ENCODE measurements at places on chromosomes 4 and X.

DNA sequence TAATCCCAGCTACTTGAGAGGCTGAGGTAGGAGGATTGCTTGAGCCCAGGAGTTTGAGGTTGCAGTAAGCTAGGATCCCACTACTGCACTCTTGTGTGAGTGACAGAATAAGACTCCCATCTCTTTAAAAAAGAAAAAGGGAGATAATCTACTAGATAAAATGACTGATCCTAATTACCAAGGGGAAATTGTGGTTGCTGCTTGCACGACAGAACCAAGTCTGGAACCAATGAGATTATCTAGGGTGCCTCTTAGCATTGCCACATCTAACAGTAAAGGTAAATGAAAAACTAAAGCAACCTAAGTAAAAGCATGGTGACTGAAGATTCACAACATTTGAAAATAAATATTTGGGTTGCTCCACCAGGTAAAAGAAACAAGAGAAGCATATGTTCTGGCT lies 185.1 kb downstream of the PDHA2 start:
- DNase-seq: no peak

- no peak for DNase-seq
These were observed 167.8 kb downstream of the AFAP1 start for GRCh38 chr4:7771541-7772507.

DNA sequence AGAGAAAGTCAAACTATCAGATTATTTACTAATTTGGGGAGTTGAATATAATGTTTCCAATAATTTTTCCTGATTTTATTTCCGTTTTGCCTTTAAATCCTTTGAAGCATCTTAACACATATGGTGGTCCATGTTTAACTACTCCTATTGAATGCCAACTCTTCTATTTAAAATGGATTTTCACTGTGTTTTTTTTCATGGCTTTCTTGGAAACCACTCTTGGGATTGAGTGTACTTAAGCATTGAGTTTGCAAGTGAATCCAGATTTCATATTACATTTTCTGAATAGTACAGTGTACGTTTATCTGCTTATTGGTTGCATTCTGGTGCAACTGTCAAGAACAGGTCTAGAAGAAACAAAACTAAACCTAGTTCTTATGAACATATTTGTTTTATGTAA lies 45.6 kb downstream of the RAPGEF2 start:
- DNase-seq: no peak

- no peak for DNase-seq
These were observed 90.1 kb downstream of the ANAPC4 start for GRCh38 chr4:25466966-25467697.

GRCh38 chr4:133146574-133147241 lies 2.4 kb upstream of the PCDH10 start:
- DNase-seq: no peak

DNA sequence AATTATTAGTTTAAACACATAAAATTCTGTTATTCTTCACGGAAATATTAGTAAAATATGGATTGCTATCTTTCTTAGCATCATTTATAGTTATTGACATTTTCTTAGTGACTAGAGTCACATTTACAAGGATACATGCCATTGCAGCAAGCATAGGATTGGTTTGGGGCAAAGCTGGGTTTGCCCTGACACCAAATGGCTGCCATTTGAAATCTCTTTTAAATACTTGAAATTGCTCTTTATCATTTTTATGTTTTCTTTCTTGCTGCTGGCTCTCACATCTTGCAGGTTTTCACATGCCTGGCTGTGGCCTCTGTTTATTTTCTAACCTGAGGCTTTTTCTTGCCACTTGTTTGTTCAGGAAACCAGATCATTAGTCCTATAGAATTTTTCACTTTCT lies 39.9 kb downstream of the EGF start:
- no peak for DNase-seq

- DNase-seq: no peak
These were observed 199.7 kb downstream of the CEP135 start for GRCh38 chr4:56148428-56148827.

DNA sequence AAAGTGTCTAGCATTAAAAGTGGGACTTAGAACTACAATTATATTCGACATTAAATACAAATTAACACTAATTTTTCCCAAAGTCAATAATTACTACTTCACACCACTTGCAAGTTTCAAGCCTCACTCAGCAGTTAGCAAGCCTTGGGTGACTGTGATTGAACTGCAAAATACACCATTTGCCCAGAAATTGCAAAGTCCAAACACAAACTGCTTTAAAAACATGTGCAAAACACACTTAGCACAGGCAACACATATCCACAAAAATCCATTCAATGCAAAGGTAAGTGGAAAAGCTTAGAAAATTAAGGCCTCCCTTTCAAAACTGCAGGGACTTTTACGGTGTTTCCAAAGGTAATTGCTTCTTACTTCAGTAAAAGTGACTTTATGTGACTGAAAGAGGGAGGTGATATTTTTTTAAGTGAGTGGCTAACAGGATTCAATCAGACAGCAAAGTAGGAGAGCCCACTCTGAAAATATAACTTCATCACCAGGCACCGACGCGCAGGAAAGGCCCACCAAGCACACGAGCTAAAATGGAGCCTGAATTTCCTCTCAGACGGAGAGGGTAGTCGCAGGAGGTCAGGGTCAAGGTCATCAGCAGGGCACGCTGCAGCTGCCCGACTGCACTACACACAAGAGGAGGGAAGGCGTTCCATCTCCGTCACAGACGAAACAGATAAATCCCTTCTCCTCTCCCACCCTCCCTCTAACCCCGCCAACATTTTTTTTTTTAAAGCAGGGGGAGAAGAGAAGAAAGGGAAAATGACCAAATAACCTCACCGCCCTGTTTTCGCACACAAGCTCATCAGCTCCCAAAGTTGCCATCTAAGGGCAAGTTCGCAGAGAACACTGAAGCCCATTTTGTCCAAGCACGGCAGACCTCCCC lies 3.1 kb downstream of the ZNF827 start:
- DNase-seq: no peak

DNA sequence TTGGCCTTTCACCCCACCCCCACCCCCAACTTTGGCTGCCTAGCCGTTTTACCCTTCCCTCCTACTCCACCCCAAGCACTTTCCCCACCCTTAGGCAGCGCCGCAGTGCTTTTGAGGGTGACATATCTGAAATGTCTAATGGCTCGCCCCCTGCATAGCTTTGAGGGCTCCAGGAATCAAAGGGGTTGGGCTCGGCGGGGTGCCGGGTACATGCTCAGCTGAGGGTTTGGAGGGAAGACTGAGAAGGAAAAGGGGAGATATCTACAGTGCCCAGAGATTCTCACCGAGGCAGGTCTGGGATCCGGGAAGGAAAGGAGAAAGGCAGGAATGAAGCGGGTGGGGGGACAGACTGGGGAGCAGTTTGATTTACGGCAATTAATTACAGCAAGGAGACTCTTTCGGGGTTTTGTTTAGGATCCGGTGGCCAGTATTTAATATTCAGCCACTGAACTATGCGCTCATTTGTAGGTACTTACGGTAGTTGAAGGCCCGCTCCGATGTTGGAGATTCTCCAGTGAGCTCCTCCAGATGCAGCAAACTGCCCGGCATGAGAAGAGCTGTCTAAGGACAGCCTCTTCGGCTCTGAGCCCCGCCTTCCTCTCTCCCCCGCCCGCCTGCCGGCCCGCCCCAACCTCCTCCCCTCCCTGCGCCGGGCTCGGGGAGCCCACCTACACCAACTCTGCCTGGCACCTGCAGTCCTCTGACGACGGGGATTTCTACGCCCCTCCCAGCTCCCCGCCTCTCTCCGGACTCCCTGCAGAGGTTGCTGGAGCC lies at the start of gene IGSF1:
IGSF1 (minus strand) TSS at position 569 of the 774 bp plus-strand sequence. CDS start 2,632 bp downstream, outside the sequence.
- no peak for DNase-seq

GRCh38 chr4:101332424-101332823 lies 14.9 kb downstream of the PPP3CA start:
- no peak for DNase-seq

DNA sequence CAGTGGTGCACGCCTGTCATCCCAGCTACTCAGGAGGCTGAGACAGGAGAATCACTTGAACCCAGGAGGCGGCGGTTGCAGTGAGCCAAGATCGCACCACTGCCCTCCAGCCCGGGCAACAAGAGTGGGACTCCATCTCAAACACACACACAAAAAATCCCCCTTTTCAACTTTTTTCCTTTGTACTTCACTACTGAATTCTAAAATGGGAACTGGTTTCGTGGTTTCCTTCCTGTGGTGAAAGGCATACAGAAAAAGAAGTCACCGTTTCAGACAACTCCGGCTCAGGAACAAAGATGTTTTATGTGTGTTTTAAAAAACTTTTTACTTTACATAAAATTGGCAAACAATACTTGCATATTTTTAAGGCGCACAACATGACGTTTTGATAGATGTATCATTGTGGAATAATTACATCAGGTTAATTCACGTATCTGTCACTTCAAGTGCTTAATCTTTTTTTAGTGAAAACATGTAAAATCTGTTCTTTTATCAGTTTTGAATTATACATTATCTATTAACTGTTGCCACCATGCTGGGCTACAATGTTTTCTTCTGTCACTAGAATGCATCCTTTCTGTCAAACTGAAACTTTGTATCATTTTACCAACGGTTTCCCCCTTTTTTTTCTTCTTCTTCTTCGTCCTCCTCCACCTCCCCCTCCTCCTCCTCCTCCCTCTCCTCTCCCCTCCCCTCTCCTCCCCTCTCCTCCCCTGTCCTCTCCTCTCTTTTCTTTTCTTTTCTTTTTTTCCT lies 186.0 kb downstream of the CRLF2 start:
- DNase-seq: no peak

DNA sequence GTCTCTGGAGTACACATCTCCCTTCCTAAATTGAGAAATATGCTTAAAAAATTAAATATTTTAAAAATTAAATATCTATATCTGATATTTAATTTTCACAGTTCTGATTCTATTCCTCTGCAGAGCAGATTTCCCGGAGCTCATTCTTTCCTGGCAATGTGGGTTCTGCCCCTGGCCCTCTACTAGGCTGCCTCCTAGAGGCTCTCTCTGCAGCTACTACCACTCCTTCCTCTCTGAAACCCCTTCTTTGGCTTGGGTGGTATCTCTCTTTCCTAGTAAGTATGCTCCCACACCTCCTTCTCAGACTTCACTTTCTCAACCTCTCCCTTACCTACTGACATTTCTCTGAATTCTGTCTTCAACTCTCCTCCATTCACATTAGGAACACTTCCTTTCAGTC lies 45.3 kb downstream of the RPGR start:
- DNase-seq: no peak

DNA sequence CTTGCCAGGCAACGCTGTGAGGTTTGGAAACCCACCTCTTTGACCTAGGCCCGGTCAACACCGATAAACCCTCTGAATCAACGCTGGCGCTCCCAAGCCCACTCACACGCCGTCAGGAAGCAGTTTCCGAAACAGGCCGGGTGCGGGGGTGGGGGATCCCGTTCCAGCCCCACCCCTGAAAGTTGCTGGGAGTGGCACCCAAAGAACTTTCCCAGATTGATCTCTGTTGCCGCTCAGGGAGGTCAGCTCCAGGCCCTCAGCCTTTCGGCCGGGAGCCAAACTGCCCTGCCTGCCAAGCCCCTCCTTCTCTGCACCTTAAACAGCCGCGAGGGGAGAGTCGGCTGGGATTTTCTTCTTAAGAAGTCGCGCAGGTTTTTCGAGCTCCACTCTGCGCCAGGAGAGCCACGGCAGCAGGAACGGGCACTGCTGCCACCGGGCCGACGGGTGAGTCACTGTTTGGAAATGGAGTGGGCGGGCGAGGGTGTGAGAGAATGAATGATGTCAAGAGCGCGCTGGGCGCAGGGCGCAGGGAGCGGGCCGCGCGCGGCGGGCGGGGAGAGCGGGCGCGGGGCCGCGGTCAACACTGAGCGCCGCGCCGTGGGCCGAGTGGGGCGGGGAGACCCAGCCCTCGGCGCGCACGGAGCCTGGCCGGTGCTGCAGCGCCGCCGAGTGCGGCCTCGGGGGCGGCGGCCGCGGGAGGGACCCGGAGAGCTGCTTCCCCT lies at the start of gene SGMS2:
SGMS2 (plus strand) TSS at position 583 of the 722 bp plus-strand sequence. CDS start 70,622 bp downstream, outside the sequence.
- DNase-seq: peak; percentile 15

DNA sequence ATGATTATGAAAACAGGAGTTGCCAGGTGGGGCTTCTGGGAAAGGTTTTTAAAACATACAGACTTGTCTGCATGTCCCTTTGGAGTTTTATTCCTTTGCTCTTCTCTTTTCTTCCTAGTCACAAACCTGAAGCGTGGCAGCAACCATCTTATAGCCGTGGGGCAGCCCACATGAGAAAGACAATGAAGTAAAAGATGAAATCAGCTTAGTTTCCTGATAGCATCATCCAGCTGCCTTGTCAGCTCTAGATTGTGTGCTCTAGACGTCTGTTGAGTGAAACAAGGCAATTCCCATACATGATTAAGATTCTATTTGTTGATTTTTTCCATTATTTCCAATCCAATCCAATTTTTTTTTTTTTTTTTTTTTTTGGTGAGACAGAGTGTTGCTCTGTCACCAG lies 68.9 kb downstream of the ELOVL6 start:
- DNase-seq: no peak

- no peak for DNase-seq
These were observed 176.7 kb downstream of the LDB2 start for GRCh38 chr4:16721613-16722291.

DNA sequence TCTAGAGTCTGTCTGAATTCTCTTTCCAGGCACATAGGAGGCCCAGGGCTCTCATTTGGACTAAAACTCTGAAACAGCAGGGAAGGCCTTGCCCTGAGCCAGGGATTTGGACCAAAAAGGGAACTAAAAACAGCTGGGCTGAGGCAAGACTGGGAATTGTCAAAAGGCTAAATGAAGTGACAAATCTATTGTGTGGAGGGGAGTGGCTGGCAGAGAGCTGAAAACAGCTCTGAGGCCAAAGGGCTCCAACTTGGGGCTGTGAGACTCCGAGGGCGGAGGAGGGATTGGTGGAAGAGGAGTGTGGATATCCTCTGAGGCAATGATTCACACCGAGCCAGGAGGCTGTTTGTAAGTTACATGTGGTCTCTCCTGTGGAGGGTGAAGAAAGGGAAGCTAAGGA lies 63.2 kb downstream of the PHEX start:
- no peak for DNase-seq

DNA sequence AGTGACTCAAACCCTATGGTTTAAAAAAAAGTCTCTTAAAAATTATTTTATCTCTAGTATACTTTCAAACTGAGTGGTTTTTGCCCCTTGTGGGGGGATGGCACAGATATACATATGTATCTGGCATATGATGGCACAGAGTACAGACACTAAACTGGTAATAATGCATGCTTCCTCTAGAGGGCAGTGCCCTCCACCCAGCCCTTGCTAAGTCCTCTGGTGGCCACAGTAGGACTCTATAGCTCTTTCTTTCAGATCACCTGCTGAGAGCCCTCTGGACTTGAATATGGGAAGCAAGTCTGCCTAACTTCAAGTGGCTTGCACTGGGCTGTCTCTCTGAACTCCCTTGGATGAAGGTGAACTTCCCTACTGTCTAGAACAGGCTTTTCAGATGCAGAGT lies 66.3 kb downstream of the TSPAN7 start:
- no peak for DNase-seq

GRCh38 chr4:103429283-103429682 lies 231.1 kb upstream of the CENPE start:
- no peak for DNase-seq

- no peak for DNase-seq
These were observed 665.5 kb downstream of the TLL1 start for GRCh38 chr4:166538491-166539005.

DNA sequence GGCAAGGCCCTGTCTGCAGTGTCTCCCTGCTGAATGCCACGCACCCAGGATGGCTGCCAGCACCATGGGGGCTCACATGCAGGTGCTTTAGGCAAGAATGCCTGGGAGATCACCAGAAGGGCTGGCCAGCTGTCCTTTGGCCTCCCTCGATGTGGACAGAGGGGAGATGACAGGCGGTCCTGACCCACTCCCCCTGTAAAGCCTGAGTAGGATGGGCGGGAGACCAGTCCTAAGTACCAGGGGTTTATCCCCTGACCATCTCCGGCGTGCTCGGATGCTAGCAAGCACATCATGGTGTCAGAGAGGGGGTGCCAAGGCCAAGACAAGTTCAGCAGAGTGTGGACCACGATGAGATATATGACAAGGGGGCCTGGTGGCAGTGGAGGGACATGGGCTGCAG lies 5.3 kb downstream of the PDZD4 start:
- DNase-seq: no peak
